ENCODE measurements at places on chromosomes 7 and 10. TPM values are rescaled to one million over a fixed set of nuclear protein-coding genes. Genes with fewer than 3 reads are reported as not detected.

- no peak for DNase-seq
Observed at GRCh38 chr10:127892743-127893142, at the start of gene CLRN3. TSS of gene CLRN3 (minus strand) at chr10:127892941. CDS start at chr10:127892784, 157 bp downstream.

DNA sequence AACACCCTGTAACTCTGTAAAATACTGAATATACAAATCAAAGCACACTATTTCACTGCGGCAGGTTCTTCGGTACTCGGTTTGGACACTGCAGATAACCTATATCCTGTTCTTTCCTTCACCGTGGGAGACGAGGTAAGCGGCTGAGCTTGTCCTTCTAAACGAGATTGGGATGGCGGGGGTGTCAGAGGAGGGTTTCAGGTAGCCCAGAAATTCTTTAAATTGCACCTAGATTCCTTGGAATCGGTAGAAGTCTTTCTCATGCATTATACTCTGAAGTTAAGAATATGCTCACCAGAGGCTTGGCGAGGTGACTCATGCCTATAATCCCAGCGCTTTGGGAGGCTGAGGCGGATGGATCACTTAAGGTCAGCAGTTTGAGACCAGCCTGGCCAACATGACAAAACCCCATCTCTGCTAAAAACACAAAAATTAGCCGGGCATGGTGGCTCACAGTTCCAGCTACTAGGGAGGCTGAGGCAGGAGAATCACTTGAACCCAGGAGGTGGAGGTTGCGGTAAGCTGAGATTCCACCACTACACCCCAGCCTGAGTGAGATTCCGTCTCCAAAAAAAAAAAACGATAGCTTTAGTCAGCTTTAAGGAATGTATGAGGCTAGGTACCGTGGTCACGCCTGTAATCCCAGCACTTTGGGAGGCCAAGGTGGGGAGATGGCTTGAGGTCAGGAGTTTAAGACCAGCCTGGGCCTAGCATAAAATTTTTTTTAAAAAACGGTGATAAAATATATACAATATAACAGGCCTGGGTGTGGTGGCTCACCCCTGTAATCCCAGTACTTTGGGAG is 10.1 kb upstream of the LAT2 start:
- no peak for DNase-seq

GRCh38 chr7:30525429-30525828 is 20.8 kb upstream of the GGCT start:
- DNase-seq, result no peak

DNA sequence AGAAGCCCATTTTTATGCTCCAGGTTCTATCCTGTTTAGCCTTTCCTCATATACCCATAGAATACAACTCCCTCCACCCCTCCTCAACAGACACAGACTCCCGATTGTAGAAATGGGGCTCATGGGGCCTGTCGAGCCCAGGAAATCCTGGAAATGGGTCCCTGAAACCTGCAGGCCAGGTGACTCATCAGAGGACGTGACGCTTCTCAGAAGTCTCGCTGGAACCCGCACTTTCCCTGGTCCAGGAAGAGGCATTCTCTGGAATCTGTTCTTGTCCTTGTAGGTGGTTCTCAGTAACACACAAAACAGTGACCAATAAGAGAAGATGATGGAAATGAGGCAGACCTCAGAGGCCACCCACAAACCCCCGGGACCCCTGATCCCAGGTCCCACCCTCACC is 244.8 kb upstream of the PPP2R2D start:
- DNase-seq, result no peak

DNA sequence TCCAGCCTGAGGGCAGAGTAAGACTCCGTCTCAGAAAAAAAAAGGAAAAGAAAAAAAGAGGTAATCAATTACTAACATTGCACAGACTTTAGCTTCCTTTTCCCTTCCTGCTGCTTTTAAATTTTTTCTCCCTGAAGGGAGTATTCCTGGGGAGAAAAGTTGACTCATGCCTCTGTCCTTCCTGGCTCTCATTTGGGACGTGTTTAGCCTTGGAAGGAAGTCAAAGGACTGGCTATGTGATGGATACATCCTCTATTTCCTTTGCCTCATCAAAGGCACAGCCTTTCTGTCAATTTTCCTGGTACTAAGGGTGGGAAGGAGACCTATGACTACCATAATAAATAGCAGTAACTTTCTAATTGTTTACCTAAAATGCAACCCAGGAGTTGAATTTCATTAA is 77.6 kb downstream of the ITGA8 start:
- no peak for DNase-seq

DNA sequence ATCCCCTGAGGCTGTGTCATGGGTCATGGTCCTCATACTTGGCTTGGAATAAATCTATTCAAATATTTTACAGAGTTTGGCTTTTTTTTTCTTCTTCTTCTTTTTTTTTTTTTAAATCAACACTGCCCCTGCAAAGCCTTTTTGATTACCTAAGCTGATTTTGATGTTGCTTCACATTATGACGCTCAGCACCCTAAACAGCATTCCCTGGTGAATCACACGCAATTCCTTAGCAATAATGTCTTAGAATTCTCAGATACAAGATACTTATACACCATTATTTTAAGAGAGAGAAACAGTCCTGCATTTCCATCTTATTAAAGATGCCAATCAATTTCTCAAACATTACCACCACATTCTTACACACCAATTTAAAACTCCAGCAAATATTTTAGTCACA is 323.7 kb upstream of the IGFBP3 start:
- no peak for DNase-seq

DNA sequence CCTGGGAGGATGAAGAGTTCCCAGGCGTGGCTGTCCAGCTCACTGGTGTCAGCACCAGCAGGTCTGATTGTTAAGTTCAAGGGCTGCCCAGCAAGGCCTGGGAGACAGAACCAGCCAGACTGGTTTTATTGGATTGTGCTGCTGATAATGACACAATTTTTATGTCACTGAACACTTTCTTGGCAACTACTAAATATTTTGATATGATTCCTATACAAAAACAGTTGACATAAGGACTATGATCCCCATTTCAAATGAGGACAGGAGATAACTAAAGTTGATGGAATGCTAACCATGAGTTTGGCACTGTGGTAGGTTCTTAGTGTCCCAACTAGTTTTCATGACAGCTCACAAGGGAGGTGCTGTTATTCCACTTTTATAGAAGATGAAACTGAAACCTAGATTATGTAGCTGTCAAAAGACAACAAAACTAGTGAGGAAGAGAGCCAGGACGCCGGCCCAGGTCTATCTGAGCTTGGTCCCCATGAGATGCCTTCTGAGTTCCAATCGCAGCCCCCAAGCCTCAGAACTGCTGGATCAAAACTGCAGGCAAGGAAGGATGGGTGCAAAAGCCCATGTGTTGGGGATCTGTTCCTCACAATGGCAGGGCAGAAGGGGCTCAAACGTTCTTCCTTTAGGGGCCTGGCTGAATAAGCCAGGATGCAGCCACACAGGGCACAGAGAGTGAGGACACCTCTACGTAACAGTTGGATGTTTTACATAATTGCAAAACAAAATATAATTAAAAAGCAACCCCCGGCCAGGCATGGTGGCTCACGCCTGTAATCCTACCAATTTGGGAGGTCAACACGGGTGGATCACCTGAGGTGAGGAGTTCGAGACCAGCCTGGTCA is 52.8 kb downstream of the COBL start:
- no peak for DNase-seq

DNA sequence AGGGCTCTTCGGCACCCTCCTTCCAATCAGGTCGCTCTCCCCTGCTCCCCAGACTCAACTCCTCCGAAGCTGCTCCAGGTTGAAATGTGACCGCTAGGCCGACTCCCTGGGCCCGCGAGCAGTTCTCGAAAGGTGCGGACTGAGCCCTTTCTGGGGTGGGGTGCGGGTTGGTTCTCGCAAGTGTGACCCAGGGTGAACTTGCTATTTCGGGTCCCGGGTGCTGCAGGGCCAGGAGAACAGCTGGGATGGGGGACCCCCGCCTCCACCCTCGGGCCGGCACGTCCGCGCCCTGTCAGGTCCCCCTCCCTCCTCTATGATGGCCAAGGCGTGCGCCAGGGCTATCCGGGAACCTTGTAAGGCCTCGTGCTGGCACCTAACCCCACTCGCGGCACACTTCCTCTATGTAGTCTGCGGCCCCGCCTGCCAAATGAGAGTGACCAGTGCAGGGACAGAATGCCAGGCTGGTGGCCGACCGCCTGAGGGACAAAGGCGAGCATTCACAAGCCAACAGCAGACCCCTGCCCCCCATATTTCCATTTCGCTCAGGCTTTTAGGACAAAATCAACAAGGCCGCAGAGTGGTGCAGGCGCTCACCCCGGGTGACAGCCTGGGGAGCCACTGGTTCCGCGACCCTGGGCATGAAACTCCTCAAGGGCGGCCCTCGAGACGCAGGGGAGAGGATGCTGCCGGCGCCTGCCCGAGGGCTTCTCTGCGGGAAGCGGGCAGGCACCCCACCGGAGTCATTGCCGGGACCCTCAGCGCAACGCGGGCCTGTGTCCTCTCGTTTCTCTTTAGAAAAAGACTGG is 13.7 kb upstream of the HOXA13 start:
- DNase-seq, result no peak

- no peak for DNase-seq
Observed at GRCh38 chr7:117777335-117778142, 95.7 kb downstream of the CTTNBP2 start.

- no peak for DNase-seq
Observed at GRCh38 chr10:28676326-28676967, 874 bp upstream of the BAMBI start.

Gene SORBS1
- 225 TPM for polyA plus RNA-seq

- no peak for DNase-seq
Observed at GRCh38 chr10:50508315-50509051, 115.3 kb downstream of the SGMS1 start.

- no peak for DNase-seq
Observed at GRCh38 chr10:101014966-101015581, 15.5 kb downstream of the LZTS2 start.

DNA sequence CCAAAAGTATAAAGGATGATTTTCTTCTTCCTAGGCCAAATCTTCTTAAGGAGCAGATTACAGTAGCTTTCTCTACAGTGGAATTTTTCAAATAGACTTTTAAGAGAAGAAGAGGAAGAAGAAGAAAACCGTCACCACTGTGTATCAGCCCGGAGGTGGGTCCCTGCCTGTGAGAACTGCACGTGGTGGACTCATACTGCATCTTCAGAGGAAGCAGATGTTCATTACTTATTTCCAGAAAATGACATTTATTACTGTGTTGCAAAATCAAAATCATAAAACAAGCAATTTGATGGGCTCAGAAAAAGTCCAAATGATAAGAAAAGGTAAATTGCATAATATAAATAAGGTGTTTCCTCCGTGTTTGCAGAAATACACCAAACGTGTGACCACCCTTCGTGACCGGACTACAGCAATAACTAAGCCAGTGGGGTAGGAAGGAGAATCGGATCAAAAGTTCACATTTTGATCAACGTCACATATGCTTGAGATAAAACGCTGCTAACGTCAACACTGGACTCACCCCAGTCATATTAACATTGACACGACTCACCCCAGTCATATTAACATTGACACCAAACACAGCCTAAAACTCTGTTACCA is 179.2 kb downstream of the PTPRN2 start:
- DNase-seq, result no peak
